ENCODE measurements at places on chromosomes 16 and 17.

DNA sequence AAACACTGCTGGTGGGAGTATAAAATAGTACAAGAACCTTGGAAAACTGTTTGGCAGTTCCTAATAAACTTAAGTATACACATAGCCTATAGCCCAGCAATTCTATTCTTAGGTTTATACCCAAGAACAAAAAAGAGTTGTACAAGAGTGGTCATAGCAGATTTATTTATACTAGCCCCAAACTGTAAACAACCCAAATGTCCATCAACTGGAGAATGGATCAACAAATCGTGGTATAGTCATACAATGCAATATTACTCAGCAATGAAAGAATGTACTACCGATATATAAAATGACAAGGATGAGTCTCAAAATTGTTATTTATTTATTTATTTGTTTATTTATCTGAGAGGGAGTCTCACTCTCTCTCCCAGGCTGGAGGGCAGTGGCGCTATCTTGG is 23.1 kb downstream of the GNGT2 start:
- DNase-seq = no peak

- DNase-seq = no peak
Observed at GRCh38 chr17:74972973-74973328, 392 bp upstream of the HID1 start.

DNA sequence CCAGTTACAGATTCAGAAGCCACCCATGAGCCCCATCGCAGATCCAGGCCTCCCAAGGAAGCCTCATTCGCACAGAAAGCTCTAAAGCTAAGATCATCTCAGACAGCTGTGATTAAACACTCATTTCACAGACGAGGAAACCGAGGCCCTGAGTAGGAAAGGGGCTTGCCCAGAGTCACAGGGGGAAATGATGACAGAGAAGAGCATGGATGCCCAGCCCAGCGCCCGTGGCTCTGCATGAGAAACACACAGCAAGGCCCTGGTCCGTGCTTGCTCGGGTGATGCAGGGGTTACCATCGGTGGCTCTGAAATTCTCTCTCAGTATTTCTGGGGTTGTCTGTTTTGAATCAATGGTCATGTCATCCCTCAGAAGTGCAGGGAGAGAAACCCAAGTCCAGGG is 109.6 kb downstream of the C16orf78 start:
- DNase-seq = no peak

DNA sequence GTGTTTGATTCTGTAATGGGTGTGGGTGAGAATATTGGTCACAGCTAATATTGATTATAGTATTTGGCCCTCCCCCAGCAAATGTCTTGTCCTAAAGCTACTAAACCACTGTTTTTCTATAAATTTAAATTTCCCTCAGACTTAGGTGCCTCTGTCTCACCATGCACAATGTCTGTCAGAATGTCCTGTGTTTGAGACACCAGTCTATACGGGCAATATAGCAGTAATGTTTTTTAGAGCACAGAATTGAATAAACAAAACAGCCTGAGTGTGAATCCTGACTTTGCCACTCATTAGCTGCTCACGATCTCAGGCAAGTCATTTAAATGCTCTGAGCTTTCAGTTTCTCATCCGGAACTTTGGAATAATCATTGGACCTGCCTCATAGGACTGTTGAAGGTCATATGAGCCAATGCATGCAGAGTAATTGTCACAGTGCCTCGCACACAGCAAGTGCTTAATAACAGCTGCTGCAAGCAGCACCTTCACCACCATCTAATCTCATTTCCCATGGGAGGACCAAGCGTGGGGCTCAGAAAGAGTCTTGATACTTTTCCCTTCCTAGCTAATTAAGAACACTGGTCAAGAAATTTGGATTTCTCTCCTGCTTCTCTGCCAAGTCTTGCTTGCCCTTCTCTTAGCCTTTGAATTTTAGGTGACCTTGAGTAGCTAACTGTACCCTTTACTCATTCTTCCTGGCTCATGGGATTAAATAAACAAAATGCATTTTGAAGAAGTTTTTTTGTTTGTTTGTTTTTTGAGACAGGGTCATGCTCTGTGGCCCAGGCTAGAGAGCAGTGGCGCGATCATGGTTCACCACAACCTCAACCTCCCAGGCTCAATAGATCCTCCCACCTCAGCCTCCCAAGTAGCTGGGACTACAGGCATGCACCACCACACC is 9.8 kb downstream of the HLF start:
- no peak for DNase-seq

DNA sequence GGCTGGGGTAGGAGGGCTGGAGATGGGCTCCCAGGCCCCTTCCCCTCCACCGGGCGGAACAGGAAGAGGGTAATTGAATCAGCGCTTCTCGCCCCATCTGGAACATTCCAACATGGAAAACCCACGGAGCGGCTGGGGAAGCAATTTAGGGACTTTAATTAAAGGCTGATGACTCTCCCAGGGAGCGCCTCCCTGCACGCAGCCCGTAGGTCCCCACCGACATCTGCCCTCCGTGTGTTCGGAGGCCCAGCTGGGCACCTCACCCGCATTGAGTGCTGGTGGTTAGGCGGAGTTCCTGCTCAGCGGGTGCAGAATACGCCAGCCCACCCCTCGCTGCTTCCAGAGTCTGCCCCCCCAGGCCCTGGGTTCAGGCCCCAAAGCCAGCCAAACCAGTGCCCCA is 10.0 kb downstream of the HS3ST6 start:
- DNase-seq = no peak

DNA sequence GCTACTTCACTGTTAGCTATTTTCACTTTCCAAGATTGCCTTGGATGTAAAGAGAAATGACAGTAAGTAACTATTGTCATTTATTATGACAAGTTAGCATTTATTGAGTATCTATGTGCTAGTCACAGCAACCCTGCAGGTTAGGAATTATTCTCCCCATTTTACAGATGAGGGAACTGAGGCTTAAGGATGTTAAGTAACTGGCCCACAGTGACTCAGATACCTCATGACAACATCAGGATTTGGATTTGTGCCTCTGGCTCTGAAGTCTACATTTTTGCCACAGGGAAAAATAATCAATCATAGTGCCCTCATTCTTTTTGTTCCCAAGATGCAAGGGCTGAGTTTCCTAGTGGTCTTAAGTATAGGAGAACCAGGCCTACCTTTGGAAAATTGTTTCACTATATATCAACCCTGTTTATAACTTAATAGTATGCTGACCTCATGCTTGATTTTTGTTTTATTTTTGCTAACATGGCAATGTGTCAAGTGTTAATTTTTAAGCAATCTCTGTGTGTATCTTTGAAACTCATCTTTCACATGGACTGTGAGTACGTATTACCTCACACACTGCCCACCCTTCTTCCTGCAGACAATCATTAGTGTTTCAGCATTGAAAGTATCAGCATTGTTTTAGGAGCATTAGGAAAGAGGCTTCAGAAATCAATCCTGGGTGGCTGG is 105.0 kb downstream of the TANGO6 start:
- no peak for DNase-seq

GRCh38 chr17:412211-413015 is 59.8 kb upstream of the RPH3AL start:
- DNase-seq = peak; percentile 55

GRCh38 chr17:3974138-3974687 is 10.0 kb upstream of the ATP2A3 start:
- no peak for DNase-seq

DNA sequence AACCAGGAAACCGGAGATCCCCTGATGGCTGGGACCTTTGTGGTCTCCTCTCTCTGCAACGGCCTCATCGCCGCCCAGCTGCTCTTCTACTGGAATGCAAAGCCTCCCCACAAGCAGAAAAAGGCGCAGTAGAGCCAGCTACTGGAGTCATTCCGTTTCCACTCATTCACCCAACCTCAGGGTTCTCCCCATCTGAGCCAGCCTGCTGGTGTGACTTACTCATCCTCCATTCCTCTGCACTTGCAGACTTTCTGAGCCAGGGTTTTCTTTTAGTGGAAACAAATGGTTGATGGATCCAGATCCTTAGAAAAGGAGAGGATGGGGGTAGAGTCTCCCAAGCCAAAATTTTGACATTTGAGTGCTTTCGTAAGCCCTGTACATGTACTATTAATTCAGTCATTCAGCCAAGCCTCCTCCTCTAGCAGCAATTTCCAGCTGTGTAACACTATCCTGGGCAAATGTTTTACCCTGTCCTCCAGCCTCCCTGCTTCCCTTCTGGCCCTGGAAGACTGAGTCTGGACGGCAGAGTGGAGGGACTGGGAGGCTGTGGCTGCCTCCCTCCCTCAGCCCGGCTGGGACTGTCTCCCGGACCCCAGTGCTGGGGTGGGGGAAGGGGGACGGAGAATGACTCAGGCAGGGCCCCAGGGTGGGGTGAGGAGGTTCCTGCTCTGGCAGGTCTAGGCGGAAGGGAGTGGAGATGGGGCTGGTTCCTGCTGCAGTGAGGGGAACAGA is 2.3 kb downstream of the SOX15 start:
- no peak for DNase-seq

DNA sequence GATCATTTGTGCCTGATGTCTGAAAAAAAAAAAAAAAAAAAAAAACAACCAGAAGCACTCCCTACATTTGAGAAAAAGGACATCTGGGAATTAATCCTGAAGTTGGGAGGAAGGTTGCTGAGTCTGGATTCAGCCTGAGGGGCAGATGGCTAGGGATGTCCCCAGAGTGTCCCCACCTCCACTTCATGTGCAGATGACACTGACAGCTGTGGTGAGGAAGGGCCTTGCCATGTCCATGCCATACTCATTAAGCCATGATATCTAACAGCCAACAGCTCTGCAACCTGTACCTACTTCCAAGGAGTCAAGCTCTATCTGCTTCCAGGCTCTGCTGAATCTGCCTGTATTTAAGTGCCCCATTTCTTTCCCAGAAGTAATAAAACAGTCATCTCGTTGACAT is 356.0 kb downstream of the CA10 start:
- DNase-seq = no peak

DNA sequence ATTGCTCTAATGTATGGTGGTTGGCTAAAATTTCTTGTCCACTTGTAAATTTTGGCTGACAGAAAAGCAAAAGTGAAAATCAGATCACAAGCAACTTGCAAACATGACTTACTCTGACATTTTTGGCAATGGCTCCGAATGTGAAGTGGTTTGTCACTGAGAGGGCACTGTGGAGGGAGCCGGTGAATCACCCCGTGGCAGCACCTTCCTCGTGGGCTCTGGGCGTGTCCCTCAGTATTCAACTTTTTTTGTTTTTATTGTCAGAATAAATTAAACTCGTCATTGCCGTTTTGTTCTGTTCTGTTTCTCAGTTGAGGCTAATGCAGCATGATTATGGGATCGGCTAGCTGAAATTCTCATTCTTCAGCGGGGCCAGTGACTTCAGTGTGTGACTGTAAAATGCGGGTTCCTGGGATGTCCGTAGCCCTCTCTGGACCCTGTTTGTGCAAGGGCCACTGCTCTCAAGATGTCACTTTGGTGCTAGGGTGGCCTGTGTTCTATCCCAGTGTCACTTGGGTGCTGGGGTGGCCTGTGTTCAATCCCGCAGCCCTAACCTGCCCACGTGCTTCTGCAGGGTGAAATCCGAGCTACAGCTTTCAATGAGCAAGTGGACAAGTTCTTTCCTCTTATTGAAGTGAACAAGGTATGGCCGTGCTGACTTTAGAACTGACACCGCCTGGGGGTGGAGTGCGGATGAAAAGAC is 48.8 kb downstream of the RPA1 start:
- no peak for DNase-seq

DNA sequence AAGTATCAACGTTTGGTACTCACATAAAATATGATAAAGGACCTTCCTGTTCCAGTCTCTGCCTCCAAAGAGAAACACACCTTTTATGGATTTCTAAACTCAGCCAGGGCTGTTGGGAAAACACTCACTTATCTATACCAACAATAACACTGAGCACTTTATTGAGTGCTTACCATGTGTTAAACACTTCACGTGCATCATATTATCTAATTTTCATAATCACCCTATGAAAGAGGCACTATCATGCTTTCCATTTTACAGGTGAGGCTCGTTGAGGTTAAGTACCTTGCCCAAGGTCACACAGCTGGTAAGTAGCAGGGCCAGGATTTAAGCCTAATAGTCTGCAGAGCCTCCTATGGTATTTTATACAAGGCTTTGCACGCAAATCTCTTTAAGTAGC is 251.5 kb upstream of the SOX9 start:
- no peak for DNase-seq

DNA sequence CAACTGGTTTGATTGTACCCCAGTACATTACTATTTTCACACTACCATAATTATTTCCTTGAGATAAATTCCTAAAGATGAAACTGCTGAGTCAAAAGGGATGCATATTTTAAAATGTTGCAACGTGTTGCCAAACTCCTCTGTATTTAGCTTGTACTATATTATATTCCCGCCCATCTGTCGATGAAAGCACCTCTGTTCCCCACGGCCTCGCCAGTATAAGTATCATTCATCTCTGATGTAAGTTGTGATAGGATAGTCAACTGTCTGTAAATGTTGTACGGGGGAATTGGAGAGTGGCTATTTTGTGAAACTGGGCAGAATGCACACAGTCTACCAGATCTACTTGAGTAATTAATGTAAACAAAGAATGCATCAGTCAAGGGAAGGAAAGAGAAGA is 47.7 kb upstream of the TNRC6A start:
- no peak for DNase-seq

DNA sequence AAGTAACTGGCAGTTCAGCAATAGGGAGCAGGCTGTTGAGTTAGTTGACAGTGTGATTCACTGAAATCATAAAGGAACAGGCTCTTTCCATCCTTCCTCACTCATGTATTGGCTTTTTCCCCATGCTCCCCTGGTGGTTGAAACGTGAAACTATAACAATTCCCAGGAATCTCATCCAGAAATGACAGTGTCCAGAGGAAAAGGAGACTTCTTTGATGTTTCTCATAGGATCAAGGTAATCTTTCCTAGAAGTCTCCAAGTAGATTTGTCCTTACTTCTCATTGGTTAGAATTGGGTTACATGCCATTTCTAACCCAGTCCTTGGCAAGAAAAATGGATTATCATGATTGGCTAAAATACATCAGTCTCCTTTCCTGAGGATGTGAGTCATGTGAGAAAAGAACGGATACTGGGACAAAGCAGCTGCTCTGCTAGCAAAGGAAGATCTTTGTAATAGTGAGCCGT is 14.4 kb downstream of the TTC19 start:
- no peak for DNase-seq

GRCh38 chr17:17305281-17305801 is 2.2 kb downstream of the NT5M start:
- no peak for DNase-seq

GRCh38 chr16:11121914-11122692 is 133.9 kb downstream of the SOCS1 start:
- DNase-seq = no peak

- DNase-seq = no peak
Observed at GRCh38 chr17:42883802-42884558, 16.6 kb upstream of the G6PC1 start.

DNA sequence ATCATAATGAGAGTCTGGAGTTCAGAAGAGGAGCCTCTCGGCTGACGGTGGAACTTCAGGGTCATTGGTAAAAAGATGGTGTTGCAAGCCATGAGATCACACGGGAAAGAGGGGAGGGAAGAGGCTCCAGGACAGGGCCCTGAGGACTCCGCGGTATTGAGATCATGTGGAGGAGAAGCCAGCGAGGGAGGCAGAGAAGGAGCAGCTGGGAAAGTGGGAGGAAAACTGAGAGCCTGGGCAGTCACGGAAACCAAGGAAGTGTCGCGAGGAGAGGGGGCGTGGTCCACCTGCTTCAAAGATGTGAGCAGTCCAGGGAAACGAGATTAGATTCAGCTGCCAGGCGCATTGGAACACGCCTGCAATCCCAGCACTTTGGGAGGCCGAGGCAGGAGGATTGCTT is 27.7 kb upstream of the SBK1 start:
- DNase-seq = no peak

GRCh38 chr16:444027-444426 is 18.6 kb downstream of the RAB11FIP3 start:
- DNase-seq = no peak

All from stimulated activated CD4-positive, alpha-beta T cell treated with anti-CD3 and anti-CD28 coated beads, Interleukin-4, amount 100 ng/mL, for 48 hours (primary cell).